Fibroblast of skin of scalp (primary cell): ENCODE measurements at places on chromosomes 5 and 9.
A peak's percentile ranks its signal among the peaks of the same experiment; 100 is the strongest.

DNA sequence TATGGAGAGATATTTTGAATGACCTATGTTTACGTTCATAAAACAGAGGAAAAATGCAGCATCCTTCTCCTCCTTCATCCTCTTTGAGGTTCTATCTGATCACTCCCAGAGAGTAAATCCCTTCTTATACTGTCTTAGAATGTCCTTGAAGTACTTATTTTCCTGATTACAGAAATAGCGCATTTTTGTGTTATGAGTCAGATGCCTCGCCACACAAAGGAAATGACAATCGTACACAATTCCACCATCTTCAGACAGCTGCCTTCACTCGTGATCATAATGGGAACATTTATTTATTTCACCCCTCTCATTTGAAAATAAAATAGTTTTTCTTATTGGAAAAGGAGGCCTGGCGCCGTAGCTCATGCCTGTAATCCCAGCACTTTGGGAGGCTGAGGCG is 2.4 kb upstream of the GLT6D1 start:
- DNase-seq, result peak; percentile 7

DNA sequence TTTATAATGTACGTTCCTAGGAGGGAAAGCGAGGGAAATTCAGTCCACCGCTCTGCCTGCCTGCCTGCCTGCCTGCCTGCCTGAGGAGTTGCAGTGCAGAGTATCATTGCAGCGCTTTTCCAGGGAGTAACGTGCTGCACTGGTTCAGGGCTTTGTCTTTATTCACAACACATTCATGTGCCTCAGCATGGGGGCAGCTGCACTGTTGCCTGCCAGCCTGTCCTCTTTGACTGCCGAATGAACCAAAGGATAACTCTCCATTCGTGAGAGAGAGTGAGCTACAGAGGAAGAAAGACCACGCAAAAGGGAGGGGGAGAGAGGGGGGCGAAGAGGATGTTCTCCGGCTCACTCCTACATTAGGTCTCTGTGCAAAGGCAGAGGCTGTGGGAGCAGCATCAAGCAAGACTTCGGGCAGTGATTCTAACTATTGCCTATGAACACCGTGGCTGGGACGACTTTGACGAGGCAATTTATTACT is 791.2 kb downstream of the MAT2B start:
- peak; percentile 30 for DNase-seq

- no peak for DNase-seq
These were observed 47.4 kb upstream of the SUSD3 start for GRCh38 chr9:93011114-93011513.

- DNase-seq, result no peak
These were observed 42.0 kb upstream of the LIFR start for GRCh38 chr5:38598296-38598993.

DNA sequence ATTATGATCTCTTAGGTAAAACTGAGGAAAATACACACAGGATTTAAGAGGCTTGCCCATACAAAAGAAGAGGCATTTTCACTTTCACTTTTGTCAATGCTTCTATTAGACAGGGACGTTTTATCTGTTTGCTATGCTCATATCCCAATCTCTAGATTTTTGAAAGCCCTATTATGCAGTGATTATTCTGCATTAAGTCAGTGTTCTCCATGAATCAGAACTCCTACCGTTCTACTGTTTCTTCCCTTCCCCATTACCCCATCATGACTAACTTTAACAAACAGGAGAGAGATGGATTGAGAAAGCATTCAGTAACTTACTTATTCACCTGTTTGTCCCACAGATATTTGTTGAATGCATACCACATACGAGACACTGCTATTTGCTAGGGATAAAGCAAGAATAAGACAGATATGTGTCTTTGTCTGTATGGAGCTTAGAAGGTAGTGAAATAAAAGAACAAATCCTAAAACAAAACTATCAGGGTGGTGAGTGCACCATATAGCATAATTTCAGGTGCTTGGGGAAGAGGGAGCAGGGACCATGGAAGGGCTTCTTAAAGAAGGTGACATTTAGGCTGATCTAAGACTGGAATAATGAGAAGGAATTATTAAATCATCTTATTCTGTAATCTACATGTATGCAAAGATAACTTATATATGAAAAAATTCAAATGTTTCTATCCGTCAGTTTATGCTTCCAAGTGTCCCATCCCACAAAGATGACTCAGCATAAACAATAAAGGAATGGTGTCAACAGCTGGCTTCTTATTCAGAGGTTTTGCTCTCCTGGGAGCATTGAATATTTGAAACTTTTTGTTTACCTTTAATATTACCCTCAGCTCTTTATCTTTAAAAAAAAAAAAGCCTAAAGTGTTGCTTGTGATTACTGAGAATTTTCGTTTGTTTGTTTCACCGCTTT is 328.1 kb downstream of the HINT1 start:
- DNase-seq, result peak; percentile 19

DNA sequence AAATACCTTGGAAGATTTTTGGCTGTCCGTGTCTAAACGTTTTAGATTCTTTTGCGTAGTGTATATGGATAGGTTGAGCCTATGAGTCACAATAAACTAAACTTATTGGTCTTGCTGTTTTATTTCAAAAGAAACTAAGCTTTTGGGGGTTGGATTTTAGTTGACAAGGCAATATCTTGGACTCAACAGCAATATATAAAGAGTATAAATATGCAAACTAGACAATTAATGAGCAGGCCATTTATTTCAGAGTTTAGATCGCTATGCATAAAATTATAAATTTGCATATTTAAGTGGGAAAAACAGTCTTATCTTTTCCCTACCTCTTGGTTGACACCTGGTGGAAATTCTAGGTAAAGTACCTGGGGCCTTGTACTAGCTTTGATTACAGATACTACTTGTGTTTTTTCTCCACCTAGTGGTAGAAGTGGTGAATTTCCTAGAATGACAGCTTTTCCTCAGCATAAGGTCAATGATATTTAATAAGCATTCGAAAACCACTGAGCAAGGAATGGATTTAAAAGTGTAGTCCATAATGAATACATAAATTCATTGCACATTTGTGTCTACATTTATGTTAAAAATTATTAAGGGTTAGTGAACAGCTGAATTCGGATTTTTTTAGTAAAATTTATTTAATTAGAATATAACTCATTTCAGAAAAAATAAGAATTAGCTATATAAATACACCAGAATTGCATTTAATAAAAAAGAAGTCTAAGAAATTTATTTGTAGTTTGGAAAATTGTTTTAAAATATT is 1.7 kb upstream of the ARRDC3 start:
- DNase-seq, result peak; percentile 90

DNA sequence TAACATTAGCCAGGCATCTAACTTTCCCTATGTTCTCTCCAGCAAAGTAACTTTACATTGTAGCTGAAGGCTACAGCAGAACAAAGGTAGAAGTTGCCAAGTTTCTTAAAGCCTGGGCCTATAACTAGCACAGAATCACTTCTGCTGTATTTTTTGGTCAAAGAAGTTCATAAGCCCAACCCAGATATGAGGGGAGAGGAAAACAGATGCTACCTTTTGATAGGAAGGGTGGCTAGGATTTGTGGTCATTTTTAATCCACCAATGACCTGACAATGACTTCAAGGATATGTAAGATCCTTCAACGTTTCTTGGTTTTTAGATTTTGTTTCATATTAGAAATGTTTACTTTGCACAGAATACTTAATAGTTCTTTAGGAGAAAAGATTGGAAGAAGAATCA is 64.2 kb upstream of the RANBP3L start:
- no peak for DNase-seq

- DNase-seq, result peak; percentile 38
These were observed 708.1 kb upstream of the RGMB start for GRCh38 chr5:98065261-98065909.

- DNase-seq, result peak; percentile 20
These were observed 86.4 kb upstream of the CDH6 start for GRCh38 chr5:31107091-31107518.

- no peak for DNase-seq
These were observed 128.2 kb downstream of the TMEM161B start for GRCh38 chr5:88140396-88140855.

GRCh38 chr5:129541648-129542251 is 81.7 kb downstream of the ADAMTS19 start:
- DNase-seq, result peak; percentile 40
